Foreskin fibroblast (primary cell): ENCODE measurements at places on chromosomes 11 and 22.

DNA sequence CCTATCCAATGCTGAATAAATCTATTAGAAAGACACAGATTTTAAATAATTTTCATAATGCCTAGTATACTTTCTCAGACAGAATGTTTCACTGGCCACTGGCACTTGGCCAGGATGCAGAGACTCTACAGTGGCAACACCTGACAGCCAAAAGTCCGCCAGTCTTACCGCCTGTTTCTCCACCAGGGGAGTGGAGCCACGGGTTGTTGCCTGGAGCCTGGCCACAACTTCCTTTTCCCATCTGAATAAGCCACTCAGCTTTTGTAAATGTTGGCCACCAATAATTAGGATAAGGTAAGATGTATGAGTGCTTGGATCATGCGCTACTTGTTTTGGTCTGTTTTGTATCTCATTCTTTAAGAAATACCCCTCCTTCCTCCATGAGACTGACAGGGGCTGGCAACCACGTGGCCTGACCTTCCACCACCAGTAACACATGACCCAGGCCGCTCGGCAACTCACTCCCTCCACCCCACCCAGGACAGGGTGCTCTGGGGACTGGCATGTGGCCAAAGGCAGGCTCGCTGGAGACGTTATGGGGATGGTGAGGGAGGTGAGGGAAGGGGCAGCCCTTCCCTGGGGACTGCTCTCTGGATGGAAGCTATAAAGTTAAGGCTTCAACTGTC, 93.0 kb upstream of the BID start:
- no peak for DNase-seq

- no peak for DNase-seq
These were observed 559.9 kb downstream of the MN1 start for GRCh38 chr22:27241430-27242321.

- no peak for DNase-seq
These were observed 139.1 kb upstream of the MTMR2 start for GRCh38 chr11:96063053-96063452.

DNA sequence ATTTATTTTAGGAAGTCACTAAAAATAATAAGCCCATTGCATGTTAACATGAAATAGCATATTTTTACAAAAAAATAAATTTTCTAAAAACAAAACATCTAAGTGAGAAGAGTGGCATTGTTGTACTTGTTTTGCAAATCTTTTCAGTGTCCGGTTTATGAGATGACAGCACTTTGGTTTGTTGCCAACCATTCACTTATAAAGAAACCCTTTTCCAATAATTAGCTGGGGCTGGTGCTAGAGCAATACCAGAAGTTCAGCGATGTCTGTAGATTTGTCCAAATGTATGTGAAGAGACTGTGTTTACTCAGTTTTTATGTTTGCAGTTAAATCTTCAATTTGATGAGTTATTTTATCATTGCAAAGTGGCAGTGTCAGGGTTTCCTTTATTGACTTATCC, 22.1 kb upstream of the KRTAP5-7 start:
- DNase-seq, result no peak

- DNase-seq, result no peak
These were observed 4.9 kb downstream of the RIC8A start for GRCh38 chr11:212150-213100.

- DNase-seq, result peak; percentile 91
These were observed 58.8 kb downstream of the FZD4 start for GRCh38 chr11:86896441-86896841.

DNA sequence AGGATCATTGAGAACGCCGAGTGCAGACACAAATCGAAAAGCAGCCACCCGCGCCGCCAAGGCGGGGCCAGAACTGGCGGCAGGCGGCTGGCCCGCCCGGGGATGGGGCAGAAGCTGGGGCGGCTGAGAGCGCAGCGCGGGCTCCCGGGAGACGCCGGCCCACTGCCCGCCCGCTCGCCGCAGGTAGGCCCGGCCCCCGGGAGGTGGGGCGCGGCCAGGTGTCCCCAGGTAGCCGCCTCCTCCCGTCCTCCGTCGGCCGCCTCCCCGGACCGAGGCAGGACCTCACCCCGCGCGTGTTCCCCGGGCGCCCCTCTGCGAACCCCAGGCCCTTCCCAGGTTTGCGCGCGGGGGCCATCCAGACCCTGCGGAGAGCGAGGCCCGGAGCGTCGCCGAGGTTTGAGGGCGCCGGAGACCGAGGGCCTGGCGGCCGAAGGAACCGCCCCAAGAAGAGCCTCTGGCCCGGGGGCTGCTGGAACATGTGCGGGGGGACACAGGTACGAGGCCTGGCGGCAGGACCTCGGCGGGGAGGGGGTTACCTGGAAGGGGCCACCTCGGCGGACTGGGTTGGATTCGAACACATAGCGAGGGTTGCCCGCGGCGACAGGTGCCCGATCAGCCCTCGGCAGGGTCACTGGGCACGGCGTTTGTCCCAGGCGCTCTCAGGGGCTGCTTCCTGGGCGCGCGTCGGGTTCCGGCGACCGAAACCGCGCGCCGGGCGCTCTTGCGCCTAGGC, at the start of gene PRRG4:
Gene PRRG4, plus strand, starts transcription at position 248 of the 733 bp plus-strand sequence. CDS start 603 bp downstream, outside the sequence.
- DNase-seq, result peak; percentile 60

DNA sequence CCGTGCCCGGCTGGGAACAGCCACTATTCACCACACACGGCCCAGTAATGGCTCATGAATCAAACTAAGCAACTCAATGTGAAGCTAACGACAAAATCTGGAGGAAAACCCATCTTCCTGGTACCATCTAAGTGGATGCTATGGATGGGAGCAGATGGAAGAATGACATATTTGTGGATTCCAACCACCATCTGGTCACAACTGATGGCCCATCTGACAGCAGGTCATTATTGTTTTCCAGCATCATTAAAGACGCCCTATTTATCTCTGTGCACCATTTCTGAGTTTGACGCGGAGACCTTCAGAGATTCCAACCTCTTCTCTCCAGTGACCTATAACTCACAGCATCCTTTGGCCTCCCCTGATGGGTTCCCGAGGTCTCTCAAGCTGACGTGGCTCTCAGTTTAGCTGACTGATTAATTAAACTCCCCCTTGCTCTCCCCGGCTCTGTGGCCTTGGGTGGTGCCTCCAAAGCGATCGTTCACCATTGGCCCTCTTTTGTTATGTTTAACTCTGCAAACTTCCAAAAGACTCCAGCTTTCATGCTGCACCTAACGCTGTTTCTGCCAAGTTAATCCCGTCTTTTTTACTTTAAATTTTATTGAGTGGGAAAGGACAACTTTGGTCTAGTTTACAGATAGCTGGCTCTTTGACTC, 1514.4 kb downstream of the BRD1 start:
- DNase-seq, result no peak

DNA sequence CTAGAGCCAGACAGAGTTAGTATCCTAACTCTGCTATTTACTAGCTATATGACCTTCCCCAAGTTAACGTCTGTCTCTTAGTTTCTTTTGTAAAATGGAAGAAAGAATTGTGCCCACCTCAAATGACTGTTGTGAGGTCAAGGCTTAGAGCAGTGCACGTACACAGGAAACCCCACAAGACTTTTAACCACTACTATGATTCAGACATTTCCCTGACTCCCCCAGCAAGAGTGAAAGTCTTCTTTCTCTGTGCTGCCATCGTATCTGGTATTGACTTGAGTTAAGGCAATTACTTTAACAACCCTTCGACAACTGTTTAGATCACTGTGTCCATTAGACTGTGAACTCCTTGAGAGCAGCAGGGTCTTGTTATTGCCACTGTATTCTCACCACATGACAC, 2.6 kb upstream of the OR52W1 start:
- DNase-seq, result no peak

DNA sequence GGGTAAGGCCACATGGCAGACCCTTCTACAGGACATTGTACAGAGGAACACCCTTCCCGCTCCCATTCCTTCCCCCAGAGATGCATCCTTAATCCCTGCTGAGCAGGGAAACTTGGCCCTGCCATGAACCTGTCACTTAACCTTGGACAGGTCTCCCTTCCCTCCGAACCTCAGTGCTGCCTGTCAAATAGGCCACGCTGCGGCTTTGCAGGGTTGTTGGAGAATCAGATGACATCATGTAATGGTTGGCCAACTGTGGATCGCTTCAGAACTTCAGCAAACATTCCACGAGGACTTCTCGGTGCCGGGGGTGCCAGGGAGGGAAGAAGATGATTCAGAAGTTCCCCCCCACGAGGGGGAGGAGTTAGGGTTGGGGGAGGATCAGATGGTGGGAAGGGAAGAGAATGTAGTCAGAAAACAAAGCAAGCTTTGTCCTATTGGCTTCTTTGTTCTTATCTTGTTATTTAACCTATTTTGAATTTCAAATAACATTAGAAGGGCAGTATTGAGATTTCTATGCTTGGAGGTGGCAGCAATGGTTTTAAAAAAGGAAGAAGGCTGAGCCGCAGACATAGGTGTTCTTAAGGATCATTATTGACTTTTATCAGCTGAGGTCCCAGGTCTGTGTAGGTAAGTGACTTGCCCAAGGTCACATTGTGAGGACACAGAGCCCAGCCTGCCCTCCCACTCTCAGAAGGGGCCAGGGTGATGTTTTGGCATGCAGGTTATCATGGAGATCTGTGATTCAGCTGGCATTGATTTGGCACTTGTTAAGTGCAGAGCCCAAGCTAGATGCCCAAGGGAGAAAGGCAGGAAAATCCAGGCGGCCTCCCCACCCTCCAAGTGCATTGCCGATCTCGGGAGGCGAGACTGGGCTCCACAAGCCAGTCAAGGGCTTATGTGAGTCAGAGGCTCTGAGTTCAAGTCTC, 3.1 kb downstream of the CDC42EP1 start:
- peak; percentile 97 for DNase-seq

DNA sequence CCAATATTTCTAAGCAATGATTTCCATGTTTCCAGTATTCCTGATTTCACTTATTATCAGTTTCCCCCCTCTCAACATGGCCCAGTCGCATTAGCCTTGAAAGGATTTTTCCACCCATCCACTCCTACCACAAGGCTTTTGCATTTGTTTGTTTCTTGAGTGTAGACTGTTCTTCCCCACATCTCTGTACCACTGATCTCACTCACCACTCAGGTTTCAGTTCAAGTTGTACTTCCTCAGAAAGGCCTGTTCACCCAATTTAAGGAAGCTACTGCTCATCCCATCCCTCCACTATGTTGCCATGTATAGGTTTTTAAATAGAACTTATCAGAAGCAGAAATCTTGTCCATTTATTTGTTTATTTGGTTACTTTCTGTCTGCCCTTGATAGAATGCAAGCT, 472.3 kb downstream of the FAM181B start:
- DNase-seq, result no peak

DNA sequence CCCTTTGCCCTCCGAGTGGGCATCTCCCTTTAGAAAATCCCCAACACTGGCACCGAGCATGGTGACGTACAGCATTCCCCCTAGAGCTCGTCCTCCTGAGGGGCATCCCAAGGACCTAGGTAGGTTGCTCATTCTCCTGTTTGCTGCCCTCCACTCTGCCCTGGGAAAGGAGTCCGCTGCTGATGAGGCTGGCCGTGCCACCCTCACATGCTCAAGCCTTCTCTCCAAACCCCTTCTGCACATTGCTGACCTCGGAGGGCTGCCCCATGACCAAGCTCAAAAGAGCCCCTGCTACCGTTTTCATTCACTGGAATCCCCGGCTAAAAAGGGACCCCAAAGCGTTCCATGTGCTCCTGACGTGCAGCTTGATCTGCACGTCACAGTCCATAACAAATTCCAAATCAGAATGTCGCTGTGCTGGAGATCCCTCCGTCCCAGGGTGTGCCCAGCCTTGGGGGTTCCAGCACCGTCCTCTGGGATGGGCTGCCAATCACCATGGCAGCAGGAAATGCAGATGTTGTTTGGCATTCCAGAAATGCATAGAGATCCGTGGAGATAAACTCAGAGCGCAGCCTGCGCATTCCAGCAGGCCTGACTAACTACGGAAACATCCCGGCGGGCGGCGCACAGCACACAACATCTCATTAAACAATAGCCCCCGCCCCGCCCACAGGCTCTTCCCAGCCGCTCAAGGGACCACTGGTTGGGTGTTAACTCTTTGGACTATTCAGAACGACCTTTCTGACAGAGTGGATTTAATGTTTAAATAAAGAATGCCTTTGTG, 26.3 kb upstream of the GNB1L start:
- peak; percentile 97 for DNase-seq

- DNase-seq, result no peak
These were observed 8.4 kb downstream of the SHISAL1 start for GRCh38 chr22:44304354-44304753.

DNA sequence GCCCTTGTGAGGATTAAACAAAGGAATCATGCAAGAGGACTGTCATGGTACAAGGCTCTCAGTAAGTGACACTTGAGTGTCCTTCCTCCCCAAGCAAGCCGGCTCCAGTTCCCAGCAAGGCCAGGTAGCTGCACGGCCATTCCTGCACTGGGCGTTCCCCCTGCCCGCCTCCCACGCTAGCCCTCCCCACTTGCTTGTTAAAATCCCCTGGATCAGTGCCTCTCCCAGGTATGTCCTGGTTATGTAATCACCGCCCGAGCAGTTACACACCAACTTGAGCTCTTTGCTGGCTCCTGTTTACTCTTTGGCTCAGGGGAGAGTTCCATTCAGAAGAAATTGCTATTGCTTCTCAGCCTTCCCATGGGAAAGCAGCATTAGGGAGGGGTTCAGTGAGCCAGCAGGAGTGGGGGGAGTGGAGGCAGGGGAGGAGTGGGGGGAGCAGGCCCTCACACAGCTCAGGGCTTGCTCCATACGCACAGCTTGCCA, 19.4 kb upstream of the MYEOV start:
- no peak for DNase-seq

GRCh38 chr11:69076129-69076791, 27.5 kb downstream of the TPCN2 start:
- no peak for DNase-seq

GRCh38 chr11:59776210-59777066, 21.3 kb downstream of the STX3 start:
- DNase-seq, result peak; percentile 56

- no peak for DNase-seq
These were observed 79.3 kb upstream of the CRTAM start for GRCh38 chr11:122758974-122759373.

DNA sequence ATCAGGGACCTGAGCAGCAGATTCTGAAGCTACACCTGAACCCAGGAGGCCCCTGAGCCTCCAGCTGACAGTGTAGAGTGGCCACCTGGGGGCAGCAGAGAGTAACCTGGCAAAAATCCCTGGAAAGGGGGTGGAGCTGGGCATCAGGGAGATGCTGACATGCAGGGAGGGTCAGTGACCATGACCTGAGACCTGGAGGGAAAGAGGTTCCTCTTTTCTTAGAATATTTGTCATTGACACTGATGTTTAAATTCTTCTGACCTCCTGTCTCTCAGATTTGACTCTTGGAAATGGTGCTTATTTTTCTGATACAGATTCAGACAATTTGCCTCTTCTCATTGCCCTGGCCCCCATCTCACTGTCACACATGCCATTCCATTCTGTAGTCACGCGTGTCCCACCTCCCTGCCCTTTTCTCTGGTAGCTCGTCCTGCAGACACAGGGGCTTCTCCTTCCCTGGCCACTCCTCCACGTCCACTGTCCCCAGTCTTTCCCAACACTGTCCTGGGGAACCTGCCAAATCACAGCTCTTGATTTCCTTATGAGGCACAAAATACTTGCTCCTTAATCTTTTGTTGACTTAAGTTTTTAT, 117.2 kb upstream of the IGLL5 start:
- DNase-seq, result no peak

GRCh38 chr22:26447584-26448329, 18.7 kb downstream of the ASPHD2 start:
- DNase-seq, result no peak

GRCh38 chr11:12459865-12460444, 82.6 kb downstream of the PARVA start:
- DNase-seq, result no peak

GRCh38 chr22:45905326-45905923, 71.5 kb downstream of the WNT7B start:
- no peak for DNase-seq
